Pancreas (tissue), 10 donors: ENCODE measurements at places on chromosomes 12 and 14. TPM values are rescaled to one million over a fixed set of nuclear protein-coding genes. Genes with fewer than 3 reads are reported as not detected.

WNT1 gene
- total RNA-seq, result not detected

DNA sequence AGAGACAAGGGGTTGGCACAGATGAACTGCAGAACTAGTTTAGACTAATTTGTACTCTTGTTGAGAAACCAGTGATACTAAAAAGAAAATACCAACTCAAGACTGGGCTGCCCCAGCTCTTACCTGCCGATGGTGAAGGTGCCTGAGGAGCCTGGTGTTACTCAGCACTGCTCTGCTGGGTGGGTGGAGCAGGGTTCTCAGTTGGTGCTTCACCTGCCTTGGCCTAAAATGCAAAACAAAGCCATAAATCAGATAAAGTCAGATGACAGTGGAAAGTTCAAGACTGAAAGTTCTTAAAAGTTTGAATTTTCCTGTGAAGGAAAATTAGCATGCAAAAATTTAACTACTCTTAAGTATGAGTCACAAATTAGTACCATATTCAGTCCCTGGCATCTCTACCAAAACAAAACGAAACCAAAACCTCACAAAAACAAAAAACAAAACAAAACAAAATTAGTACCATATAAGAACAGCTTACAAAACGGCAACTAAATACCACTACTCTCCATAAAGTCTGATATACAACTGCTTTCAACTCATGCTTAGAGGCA lies 21.9 kb downstream of the YBX3 start:
- no peak overlapping the region for H3K4me3 ChIP-seq
- H3K4me1 ChIP-seq, result no peaks in the 10 kb centered on the region
- no peak overlapping the region for H3K27ac ChIP-seq
- H3K36me3 ChIP-seq, result peaks cover 43% of the 10 kb centered on the region
- H3K27me3 ChIP-seq, result no peaks in the 10 kb centered on the region
- no peak for DNase-seq

- H3K4me1 ChIP-seq, result peaks cover 7% of the 10 kb centered on the region
- H3K4me3 ChIP-seq, result no peak overlapping the region
- H3K36me3 ChIP-seq, result no peaks in the 10 kb centered on the region
Observed at GRCh38 chr14:105168979-105169507, 467 bp upstream of the JAG2 start.

GRCh38 chr12:122873540-122873939 lies 22.4 kb downstream of the VPS37B start:
- H3K4me3 ChIP-seq, result no peak overlapping the region
- no peaks in the 10 kb centered on the region for H3K36me3 ChIP-seq
- peaks cover 58% of the 10 kb centered on the region for H3K4me1 ChIP-seq
- peak overlapping the region; percentile 91 for H3K27ac ChIP-seq

DNA sequence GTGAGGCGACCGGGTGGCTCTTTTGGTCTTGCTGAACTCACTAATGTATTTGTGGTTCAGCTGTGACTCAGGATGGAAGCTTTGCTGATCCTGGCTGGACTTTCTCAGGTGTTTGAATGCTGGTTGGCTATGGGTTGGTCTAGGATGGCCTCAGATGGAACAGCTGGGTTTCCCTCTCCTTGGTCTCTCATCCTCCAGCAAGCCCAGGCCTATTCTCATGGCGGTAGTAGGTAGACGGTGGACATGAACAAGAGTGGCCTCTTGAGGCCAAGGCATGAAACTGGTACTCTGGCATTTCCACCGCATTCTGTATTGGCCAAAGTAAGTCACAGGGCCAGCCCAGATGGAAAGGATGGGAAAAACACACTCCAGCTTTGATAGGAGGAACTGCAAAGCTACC lies 11.8 kb upstream of the POLR3B start:
- DNase-seq, result no peak
- H3K4me1 ChIP-seq, result peaks cover 13% of the 10 kb centered on the region
- no peak overlapping the region for H3K27ac ChIP-seq
- H3K27me3 ChIP-seq, result no peaks in the 10 kb centered on the region

- DNase-seq, result no peak
- peaks cover 16% of the 10 kb centered on the region for H3K4me1 ChIP-seq
- H3K36me3 ChIP-seq, result peaks cover 6% of the 10 kb centered on the region
- H3K4me3 ChIP-seq, result no peak overlapping the region
- H3K27me3 ChIP-seq, result no peaks in the 10 kb centered on the region
Observed at GRCh38 chr12:50239355-50239891, 43.9 kb downstream of the LIMA1 start.

DNA sequence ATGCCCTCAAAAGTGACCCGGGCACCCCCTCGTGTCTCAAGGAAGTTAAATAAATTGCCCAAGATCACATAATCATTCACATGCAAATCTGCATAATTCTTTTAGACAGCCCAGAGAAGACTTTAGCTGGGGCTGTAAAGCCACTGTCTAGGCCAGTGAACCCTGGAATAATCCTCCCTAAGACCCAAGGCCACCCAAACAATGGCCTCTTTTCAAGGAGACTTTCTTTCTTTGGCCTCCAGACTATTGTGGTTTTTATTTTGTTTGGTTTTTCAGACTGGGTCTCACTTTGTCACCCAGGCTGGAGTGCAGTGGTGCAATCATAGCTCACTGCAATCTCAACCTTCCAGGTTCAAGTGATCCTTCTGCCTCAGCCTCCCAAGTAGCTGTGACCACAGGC lies 10.6 kb downstream of the SVOP start:
- H3K4me1 ChIP-seq, result no peaks in the 10 kb centered on the region
- no peak for DNase-seq
- H3K27ac ChIP-seq, result no peak overlapping the region
- H3K27me3 ChIP-seq, result no peaks in the 10 kb centered on the region

GRCh38 chr12:54229624-54230212 lies 40.9 kb upstream of the SMUG1 start:
- DNase-seq, result no peak

DNA sequence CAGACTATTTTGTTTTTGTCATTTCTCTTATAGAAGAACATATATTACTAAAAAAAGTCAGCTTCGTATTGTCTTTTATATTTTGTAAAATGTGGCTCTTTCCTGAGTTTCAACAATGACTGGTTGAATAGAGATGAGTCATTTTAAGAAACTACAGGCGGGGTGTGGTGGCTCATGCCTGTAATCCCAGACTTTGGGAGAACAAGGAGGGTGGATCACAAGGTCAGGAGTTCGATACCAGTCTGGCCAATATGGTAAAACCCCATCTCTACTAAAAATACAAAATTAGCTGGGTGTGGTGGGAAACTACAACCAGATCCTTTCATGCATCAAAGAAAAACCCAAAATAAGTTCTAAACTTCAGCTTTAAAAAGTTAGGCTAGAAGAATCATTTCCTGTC lies 28.8 kb downstream of the HECTD4 start:
- H3K27ac ChIP-seq, result no peak overlapping the region
- no peak for DNase-seq
- no peaks in the 10 kb centered on the region for H3K36me3 ChIP-seq
- H3K27me3 ChIP-seq, result no peaks in the 10 kb centered on the region
- H3K4me3 ChIP-seq, result no peak overlapping the region

- H3K4me1 ChIP-seq, result peaks cover 20% of the 10 kb centered on the region
- H3K36me3 ChIP-seq, result no peaks in the 10 kb centered on the region
- no peak for DNase-seq
- no peak overlapping the region for H3K4me3 ChIP-seq
- H3K27ac ChIP-seq, result no peak overlapping the region
- H3K27me3 ChIP-seq, result no peaks in the 10 kb centered on the region
Observed at GRCh38 chr14:55929136-55929535, 189.1 kb upstream of the PELI2 start.

DNA sequence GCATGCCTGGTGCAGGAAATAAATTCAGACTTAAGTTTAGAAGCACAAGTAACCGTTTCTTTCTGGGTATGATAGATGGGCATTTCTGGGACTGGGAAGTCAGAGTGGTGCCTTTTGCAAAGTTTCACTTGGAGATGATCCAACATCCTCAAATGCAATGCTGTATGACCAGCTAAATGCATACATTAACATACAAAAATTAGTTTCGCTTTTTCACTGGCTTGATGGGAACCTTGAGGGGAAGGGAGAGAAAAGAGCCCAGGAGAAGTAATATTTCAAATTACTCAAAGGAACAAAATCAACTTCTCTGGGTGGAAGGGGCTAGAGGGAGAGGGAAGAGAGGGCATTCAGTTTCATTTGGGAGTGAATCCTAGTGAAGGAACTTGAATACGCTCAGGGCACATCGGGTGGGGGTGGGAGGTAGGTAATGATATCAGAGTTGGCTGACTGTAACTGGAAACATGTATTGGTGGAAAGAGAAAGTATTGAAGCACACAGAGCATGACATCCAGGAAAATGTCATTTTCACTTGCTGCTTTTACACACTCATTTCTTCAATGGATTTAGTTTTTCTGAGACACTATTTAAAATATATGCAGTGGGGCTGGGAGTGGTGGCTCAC lies 175.5 kb downstream of the PTPRO start:
- H3K27ac ChIP-seq, result no peak overlapping the region
- H3K27me3 ChIP-seq, result peaks cover 3% of the 10 kb centered on the region

DNA sequence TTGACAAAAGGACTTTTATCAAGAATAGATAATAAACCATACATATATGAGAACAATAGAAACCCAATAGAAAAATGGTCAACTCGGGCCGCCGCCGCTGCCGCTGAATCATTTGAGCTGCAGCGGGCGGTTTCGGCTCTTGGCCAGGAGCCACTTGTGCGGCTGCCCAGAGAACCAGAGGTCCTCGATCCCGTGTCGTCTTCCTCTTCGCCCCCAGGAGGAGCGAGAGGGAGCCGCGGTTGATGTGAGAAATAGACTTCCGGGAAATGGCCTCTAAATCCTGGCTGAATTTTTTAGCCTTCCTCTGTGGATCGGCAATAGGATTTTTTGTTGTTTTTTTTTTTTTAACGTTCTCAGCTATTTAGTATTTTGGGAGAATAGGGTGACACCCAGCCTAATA lies 44.8 kb downstream of the CPSF6 start:
- peak; percentile 76 for DNase-seq
- no peak overlapping the region for H3K4me3 ChIP-seq
- H3K4me1 ChIP-seq, result peaks cover 6% of the 10 kb centered on the region
- peaks cover 4% of the 10 kb centered on the region for H3K27me3 ChIP-seq
